Psoas muscle (tissue), 8 donors: ENCODE measurements at places on chromosomes 16 and 17. TPM values are rescaled to one million over a fixed set of nuclear protein-coding genes. Genes with fewer than 3 reads are reported as not detected.

The MMP25 gene
- 0.67 TPM for total RNA-seq

The USP31 gene
- 19.6 TPM for total RNA-seq

The HCRT gene
- not detected for total RNA-seq

The KRT39 gene
- not detected for total RNA-seq

The HASPIN gene
- total RNA-seq, result 0.69 TPM

The RBFOX1 gene
- total RNA-seq, result 141 TPM

The CCT6B gene
- 2.5 TPM for total RNA-seq

The COG7 gene
- 9.6 TPM for total RNA-seq

The MMP15 gene
- 6.0 TPM for total RNA-seq

The MYH8 gene
- total RNA-seq, result 0.32 TPM

The HCFC1R1 gene
- 65.1 TPM for total RNA-seq

- H3K4me3 ChIP-seq, result peak overlapping the region; percentile 22
- H3K4me1 ChIP-seq, result peaks cover 5% of the 10 kb centered on the region
- no peaks in the 10 kb centered on the region for H3K36me3 ChIP-seq
- H3K27me3 ChIP-seq, result no peaks in the 10 kb centered on the region
Measured at GRCh38 chr16:12089492-12090150, 113.1 kb downstream of the SNX29 start.

- peaks cover 33% of the 10 kb centered on the region for H3K36me3 ChIP-seq
- H3K4me3 ChIP-seq, result no peak overlapping the region
- H3K27me3 ChIP-seq, result no peaks in the 10 kb centered on the region
- peak overlapping the region; percentile 95 for H3K27ac ChIP-seq
- peaks cover 29% of the 10 kb centered on the region for H3K4me1 ChIP-seq
Measured at GRCh38 chr17:67056746-67057490, 12.6 kb downstream of the CACNG1 start.

GRCh38 chr17:77772461-77772897, 186.0 kb upstream of the TNRC6C start:
- DNase-seq, result peak; percentile 57
- H3K4me1 ChIP-seq, result no peaks in the 10 kb centered on the region
- no peaks in the 10 kb centered on the region for H3K27me3 ChIP-seq
- H3K36me3 ChIP-seq, result no peaks in the 10 kb centered on the region

DNA sequence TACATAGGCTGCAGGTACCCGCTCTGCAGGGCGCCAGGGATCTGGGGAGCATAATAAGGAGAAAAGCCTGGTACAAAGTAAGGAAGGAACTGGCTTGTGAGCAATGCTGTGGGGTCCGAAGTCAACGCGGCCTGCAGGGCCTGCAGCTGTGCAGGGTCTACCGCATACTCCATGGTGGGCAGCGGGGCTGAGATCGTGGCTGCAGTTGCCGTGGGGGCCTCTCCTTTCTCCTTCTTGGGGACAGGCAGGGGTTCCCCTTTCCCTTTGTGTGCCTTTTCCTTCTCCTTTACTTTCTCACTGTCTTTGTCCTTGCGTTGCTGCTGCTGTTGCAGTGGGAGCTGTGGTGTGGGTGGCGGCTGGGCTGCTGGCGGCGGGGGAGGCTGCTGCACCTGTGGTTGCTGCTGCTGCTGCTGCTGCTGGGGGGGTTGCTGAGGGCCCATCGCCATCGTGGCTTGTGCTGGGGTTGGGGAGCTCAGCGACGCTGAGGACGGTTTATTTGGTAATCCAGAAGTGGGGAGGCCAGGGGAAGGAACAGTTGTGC, 259.6 kb downstream of the ZFHX3 start:
- no peaks in the 10 kb centered on the region for H3K4me1 ChIP-seq
- H3K27ac ChIP-seq, result no peak overlapping the region
- H3K36me3 ChIP-seq, result no peaks in the 10 kb centered on the region
- no peak for DNase-seq

DNA sequence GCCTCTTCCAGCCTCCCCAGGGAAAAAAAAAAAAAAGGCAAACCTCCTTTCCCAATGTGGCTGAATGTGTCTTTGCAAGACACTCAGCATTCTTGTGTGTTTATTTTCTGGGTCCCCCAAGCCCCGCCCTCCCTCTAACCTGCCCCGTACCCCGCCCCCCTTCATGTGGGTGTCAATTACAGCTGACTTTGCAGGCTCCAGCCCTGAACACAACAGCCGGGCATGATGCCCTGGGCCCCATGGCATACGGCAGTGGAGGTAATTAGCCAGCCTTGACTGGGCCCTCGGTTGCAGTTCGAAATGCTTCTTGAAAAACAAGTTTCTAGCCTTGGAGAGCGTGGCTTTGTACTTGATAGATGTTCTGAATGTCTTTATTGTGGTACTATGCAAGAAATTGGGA, 354.7 kb upstream of the RBFOX1 start:
- DNase-seq, result no peak
- no peak overlapping the region for H3K4me3 ChIP-seq
- no peak overlapping the region for H3K27ac ChIP-seq

GRCh38 chr16:49336581-49336980, 37.0 kb upstream of the C16orf78 start:
- no peaks in the 10 kb centered on the region for H3K36me3 ChIP-seq
- H3K4me3 ChIP-seq, result no peak overlapping the region
- no peaks in the 10 kb centered on the region for H3K4me1 ChIP-seq
- H3K27ac ChIP-seq, result no peak overlapping the region
- DNase-seq, result no peak

DNA sequence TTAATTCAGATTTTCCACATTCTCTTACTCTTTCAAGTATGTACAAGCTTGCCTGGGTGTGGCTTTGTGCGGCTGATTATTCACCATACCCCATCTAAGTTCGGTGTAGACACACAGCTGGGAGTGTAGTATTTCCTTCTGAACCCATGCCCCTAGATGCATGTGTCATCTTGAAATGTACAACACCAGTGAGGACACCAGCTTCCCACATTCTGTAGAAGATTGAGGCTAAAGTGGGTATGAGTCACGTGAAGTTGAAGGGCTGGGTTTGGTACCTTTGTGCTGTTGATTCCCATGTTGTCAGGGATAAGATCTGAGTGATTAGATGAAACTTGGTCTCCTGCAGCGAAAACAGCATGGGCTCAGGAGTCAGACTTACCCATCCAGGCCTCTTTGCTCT, 14.6 kb upstream of the DHX8 start:
- H3K27ac ChIP-seq, result no peak overlapping the region
- no peak overlapping the region for H3K4me3 ChIP-seq
- H3K27me3 ChIP-seq, result peaks cover 3% of the 10 kb centered on the region
- no peaks in the 10 kb centered on the region for H3K4me1 ChIP-seq

GRCh38 chr16:14641926-14642325, 9.2 kb downstream of the BFAR start:
- no peaks in the 10 kb centered on the region for H3K27me3 ChIP-seq
- DNase-seq, result no peak
- peaks cover 41% of the 10 kb centered on the region for H3K36me3 ChIP-seq
- peaks cover 4% of the 10 kb centered on the region for H3K4me1 ChIP-seq
- no peak overlapping the region for H3K27ac ChIP-seq

GRCh38 chr16:14423344-14423743, 206.7 kb downstream of the PARN start:
- DNase-seq, result no peak
- no peaks in the 10 kb centered on the region for H3K36me3 ChIP-seq
- H3K27ac ChIP-seq, result peak overlapping the region; percentile 41
- H3K4me1 ChIP-seq, result peaks cover 21% of the 10 kb centered on the region
- no peaks in the 10 kb centered on the region for H3K27me3 ChIP-seq

GRCh38 chr16:57060323-57061083, 31.9 kb upstream of the CPNE2 start:
- no peaks in the 10 kb centered on the region for H3K36me3 ChIP-seq
- H3K4me1 ChIP-seq, result peaks cover 23% of the 10 kb centered on the region
- H3K4me3 ChIP-seq, result no peak overlapping the region
- H3K27ac ChIP-seq, result peak overlapping the region; percentile 74

- no peaks in the 10 kb centered on the region for H3K4me1 ChIP-seq
- H3K4me3 ChIP-seq, result no peak overlapping the region
- H3K27ac ChIP-seq, result no peak overlapping the region
Measured at GRCh38 chr16:83835586-83836566, 28.1 kb downstream of the HSBP1 start.

DNA sequence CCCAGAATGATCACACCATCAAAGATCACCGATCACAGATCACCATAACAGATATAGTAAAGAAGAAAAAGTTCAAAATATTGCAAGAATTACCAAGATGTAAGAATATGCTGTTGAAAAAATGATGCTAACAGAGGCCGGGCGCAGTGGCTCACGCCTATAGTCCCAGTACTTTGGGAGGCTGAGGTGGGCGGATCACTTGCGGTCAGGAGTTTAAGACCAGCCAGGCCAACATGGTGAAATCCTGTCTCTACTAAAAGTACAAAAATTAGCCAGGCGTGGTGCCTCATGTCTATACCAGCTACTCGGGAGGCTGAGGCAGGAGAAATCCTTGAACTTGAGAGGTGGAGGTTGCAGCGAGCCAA, 53.2 kb downstream of the CPPED1 start:
- no peaks in the 10 kb centered on the region for H3K4me1 ChIP-seq
- no peak overlapping the region for H3K4me3 ChIP-seq
- H3K27me3 ChIP-seq, result no peaks in the 10 kb centered on the region
- no peak overlapping the region for H3K27ac ChIP-seq

DNA sequence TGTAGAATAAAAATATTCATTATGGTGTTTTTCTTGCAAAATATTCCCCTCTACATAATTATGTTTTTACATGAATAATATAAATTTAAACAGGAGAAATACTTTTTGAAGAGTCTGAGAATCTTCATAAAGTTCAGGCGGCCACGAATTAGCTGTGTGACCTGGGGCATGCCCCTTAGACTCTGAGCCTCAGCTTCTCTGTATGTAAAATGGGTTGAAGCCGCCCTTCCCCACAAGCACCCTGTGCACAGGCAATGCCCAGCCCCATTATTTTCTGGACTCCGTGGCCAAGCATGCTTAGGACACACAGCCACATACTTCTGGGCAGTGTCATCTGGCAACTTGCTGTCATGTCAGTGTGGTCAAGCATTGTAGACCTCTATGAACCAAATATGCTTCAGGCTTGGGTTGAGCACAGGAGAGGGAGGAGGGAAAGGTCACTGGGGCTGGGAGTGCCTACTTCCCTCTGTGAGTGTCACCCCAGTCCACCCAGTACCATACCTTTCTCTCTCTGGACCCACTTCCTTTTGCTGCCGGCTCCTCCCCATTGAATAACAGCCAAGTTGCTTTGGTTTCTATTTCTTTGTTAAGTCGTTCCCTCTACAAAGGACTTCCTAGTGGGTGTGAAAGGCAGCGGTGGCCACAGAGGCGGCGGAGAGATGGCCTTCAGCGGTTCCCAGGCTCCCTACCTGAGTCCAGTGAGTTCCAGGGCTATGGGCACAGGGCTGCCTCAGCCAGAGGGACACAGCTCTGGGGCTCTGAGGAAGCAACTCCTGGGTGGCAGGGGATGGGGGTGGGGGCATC, at the start of gene LGALS9:
LGALS9 (plus strand) TSS at position 582 of the 804 bp plus-strand sequence; CDS start at position 660, 78 bp downstream.
- peaks cover 18% of the 10 kb centered on the region for H3K4me1 ChIP-seq
- no peak for DNase-seq
- H3K4me3 ChIP-seq, result peak within 1 kb of the TSS; percentile 52
- H3K36me3 ChIP-seq, result no peaks in the 10 kb centered on the region

GRCh38 chr17:32684087-32684958, 192.6 kb downstream of the MYO1D start:
- no peak for DNase-seq
- no peak overlapping the region for H3K27ac ChIP-seq
- no peak overlapping the region for H3K4me3 ChIP-seq

GRCh38 chr17:43915559-43915958, 8.2 kb upstream of the MPP2 start:
- H3K27ac ChIP-seq, result no peak overlapping the region
- no peak overlapping the region for H3K4me3 ChIP-seq
- H3K27me3 ChIP-seq, result peaks cover 34% of the 10 kb centered on the region
- no peak for DNase-seq
- H3K36me3 ChIP-seq, result no peaks in the 10 kb centered on the region

- no peak overlapping the region for H3K4me3 ChIP-seq
- H3K36me3 ChIP-seq, result no peaks in the 10 kb centered on the region
- H3K4me1 ChIP-seq, result no peaks in the 10 kb centered on the region
- DNase-seq, result no peak
- H3K27ac ChIP-seq, result no peak overlapping the region
Measured at GRCh38 chr17:75574404-75575036, 13.1 kb upstream of the MYO15B start.

GRCh38 chr17:44002141-44002848, 2.1 kb upstream of the NAGS start:
- no peak overlapping the region for H3K4me3 ChIP-seq
- H3K4me1 ChIP-seq, result peaks cover 20% of the 10 kb centered on the region
- no peak overlapping the region for H3K27ac ChIP-seq
- no peaks in the 10 kb centered on the region for H3K36me3 ChIP-seq

GRCh38 chr16:8931859-8932258, 31.8 kb downstream of the USP7 start:
- DNase-seq, result peak; percentile 67
- H3K4me3 ChIP-seq, result no peak overlapping the region
- no peak overlapping the region for H3K27ac ChIP-seq
- H3K4me1 ChIP-seq, result peaks cover 24% of the 10 kb centered on the region
- H3K36me3 ChIP-seq, result peaks cover 3% of the 10 kb centered on the region
